T-helper 9 cell (primary cell): ENCODE measurements at places on chromosomes 4 and X.
A peak's percentile ranks its signal among the peaks of the same experiment; 100 is the strongest.

GRCh38 chr4:140213749-140214148, 59.8 kb upstream of the MAML3 start:
- no peak for DNase-seq

DNA sequence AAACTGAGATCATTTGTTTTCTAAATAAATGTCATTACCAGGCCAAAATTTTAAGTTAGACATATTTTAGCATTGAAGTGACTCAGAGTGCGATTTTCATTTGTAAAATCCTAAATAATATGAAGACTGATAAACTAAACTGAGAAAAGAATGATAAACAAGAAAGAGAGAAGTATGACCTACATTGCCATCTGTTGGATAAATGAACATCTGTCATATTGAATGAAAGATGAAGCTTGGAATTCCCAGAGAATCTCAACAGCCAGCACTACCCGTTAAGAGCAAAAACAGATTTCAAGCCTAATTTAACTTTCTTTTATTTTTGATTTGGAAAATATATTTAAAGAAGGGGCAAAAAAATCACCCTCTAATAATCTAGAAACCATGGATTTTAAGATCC, 591.0 kb upstream of the ATOH1 start:
- no peak for DNase-seq

GRCh38 chrX:8879750-8880149, 78.6 kb upstream of the FAM9A start:
- peak; percentile 7 for DNase-seq

- no peak for DNase-seq
Observed at GRCh38 chr4:25783126-25783525, 79.7 kb downstream of the SEL1L3 start.

GRCh38 chr4:101187841-101188240, 159.5 kb downstream of the PPP3CA start:
- DNase-seq, result no peak

DNA sequence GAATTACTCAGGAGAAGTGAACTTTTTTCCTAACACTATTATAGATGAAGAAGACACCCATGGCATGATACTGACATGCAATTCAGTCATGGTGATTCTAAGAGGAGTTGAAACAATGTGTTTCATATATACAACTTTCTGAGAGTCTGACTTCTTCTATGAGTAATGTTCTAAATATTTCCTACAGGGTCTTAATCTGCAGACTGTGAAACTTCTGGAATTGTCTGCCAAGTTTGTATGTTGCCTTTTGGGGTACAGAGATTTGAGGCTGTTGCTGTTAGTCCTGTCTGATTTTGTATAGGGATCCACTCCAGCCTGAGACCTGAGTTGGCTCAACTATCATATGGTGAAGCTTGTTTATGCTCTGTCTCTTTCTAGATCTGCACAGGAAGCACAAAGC, 160.6 kb upstream of the GATB start:
- no peak for DNase-seq

- DNase-seq, result no peak
Observed at GRCh38 chrX:25003066-25003849, 12.5 kb downstream of the ARX start.

GRCh38 chrX:128781506-128781905, 729.3 kb upstream of the ACTRT1 start:
- DNase-seq, result peak; percentile 9

- DNase-seq, result no peak
Observed at GRCh38 chrX:19630776-19631707, 115.7 kb upstream of the MAP3K15 start.

DNA sequence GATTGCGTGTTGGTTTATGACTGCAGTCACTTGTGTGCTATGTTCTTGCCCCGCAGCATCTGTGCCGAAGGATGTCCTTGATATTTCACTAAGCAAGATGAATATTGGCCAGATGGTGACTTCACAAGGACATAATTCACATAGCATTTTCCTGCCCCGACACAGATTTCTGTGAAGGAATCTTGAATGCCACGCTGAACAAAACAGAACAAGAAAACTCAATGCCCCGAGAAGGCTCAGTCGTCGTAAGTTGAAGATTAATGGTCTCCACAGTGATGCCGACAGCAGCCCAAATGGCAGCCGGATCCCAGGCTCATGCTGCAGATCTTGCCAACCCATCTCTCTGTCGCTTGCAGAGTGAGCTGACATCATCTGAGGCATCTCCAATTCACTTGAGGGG, 145.9 kb downstream of the CPEB2 start:
- no peak for DNase-seq

DNA sequence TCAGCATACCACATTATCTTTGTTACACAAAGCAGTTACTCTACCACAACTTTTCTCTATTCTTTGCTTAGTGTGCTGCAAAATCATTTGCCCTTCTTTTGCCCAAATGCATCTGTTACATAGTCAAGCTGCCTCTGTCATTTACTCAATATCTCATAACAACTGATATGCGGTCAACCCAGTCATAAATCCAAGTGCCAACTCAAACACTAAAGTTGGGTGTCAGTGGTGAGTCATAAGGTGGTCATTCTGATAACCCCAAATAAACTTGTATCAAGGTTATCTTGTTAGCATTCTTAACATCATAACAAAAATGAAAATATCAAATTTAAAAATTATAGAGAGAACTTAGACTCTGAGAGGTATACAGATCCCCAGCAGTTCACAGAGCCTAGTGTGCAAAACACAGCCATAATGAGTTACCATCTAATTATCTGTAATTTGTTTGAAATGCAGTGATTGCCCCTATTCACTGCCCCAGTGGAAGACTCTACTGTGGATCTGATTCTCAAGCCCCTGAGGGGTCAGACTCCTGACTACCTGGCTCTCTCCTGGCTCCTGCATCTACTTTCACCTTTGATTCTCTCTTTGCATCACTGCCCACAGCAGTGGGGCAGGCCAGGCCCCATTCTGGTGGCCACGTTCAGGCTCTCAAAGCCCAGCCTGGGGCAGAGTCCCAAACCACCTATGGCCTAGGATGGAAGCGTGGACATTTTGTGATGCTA, 29.2 kb downstream of the TBC1D9 start:
- no peak for DNase-seq

GRCh38 chr4:110543577-110543976, 67.6 kb downstream of the ENPEP start:
- no peak for DNase-seq

- no peak for DNase-seq
Observed at GRCh38 chr4:152961773-152962115, 25.6 kb downstream of the FHDC1 start.

- no peak for DNase-seq
Observed at GRCh38 chrX:68536884-68537283, 38.0 kb downstream of the YIPF6 start.

- DNase-seq, result no peak
Observed at GRCh38 chr4:63269156-63269555, 1140.1 kb downstream of the TECRL start.

DNA sequence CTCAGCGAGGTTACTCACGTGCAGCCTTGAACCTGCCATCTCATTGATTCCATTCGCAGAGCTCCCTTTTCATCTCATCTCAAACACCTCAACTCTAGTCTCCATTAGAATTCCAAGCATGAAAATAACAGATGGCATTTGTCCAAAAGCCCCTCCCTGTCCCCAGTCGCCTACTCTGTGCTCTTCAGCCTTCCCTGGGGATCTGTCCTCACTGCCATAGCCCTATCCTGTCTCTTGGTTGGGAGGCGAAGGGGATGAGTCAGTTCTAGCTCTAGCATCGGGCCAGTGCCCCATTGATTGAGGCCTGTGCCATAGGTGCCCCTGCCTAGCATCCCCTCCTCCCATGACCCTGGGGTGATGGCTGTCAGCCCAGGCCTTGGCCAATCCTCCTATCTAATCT, 134.0 kb upstream of the PJA1 start:
- DNase-seq, result no peak

DNA sequence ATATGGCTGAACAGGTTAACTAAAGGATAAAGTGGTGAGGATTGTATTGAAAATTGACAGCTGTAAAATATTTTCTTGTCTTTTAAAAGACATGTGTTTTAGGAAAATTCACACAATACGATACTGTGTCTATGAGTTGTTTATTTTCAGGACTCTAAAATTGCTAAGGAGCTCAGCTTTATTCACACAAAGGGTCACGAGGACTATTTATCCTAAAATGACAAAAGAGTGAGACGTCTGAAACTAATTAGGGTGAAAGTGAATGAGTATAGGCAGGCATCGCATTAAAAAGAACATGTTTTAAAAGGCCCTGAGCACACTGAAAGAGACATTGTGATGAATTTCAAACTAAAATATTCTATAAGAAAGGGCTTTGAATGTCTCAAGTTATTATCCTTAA, 304.7 kb downstream of the SH2D1A start:
- no peak for DNase-seq

GRCh38 chr4:95532305-95532704, 16.5 kb downstream of the UNC5C start:
- DNase-seq, result no peak

DNA sequence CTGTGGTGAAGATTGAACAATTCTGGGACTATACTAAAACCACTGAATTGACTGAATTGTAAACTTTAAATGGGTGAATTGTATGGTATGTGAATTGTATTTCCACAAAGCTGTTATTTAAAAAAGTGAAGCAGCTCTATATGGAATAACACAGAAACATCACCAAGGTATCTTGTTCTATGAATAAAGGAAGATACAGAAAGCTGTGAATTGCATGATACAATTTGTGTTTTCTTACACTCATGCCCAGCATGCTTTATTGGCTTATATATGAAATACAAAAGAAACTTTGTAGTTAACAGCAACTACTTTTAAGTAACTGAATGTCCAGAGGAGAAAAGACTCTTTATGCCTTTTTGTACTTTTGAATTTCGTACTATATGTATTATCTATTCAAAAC, 11.5 kb downstream of the CBR4 start:
- no peak for DNase-seq

GRCh38 chr4:6372649-6373525, 99.5 kb downstream of the PPP2R2C start:
- no peak for DNase-seq
